ENCODE measurements at places on chromosomes 16 and 17.

DNA sequence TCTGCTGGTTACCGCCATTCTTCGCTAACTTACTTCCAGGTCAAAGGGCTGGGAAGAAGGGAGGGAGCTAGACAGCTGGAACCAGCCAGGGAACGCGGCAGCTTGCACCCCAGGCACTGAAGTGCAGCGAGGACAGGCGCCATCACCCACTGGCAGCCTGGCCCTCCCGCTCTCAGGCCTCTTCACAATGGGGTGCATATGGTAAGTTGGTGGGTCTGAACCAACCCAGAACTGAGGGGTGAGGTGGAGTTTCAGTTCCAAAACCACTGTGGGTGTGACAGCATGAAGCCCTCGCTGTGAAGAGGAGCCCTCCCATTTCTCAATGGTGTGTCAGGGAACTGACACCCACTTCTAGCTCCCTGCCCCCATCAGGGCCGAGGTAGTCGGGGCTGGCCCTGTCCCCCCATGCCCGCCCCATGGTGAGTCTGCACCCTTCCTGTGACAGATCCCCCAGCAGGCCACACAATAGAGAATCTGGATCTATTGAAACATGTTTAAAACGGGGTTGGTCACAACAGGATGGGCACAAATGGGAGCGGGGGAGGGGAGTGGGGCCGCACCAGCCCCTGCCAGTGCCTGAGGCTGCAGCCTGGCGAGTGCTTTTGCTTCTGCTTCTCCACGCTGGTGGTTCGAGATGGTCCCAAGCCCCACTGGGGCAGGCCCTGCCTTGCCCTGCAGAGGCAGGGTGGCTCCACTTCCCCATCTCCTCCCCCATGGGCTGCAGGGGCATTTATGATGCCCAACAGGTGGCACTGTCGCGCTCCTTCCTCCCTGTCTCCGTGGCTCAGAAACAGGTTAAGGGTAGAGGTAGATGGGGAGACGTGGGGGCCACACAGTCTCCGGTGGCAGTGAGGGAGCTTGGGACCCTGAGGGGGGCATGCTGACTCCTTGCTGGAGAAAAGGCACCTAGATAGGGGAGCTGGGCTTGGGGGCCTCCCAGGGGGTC is 2.3 kb downstream of the LIMD2 start:
- no peak for DNase-seq

DNA sequence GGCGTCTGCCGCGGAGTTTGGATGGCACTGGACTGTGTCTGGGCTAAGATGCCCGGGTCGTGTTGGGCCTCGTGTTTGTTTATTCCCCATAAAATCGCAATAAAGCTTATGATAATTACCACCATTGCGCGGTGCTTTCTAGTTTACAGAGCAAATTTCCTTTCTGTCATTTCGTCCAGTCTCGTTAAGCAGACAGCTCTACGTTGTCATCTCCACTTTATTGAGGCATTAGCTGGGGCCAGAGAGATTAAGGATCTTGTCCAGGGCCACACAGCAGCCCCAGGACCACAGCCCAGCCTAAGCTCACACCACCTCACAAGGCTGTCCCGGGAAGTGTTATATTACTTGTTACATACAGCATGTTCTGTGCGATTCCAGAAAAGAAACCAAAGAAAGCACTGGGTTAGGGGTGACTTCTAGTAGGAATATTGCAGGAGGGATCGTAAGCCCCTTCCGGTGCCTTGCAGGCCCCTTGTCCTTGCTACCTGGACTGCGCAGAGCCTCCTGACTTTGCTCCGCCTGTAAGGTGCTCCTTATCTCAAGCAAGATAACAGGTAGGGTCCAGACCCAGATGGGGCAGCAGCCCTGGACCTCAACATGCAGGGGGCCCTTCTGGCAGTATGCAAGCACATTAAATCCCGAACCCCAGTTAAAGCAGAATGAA is 6.3 kb downstream of the NOS2 start:
- no peak for DNase-seq

GRCh38 chr16:75402821-75403475 is 30.4 kb downstream of the CFDP1 start:
- DNase-seq, result no peak

DNA sequence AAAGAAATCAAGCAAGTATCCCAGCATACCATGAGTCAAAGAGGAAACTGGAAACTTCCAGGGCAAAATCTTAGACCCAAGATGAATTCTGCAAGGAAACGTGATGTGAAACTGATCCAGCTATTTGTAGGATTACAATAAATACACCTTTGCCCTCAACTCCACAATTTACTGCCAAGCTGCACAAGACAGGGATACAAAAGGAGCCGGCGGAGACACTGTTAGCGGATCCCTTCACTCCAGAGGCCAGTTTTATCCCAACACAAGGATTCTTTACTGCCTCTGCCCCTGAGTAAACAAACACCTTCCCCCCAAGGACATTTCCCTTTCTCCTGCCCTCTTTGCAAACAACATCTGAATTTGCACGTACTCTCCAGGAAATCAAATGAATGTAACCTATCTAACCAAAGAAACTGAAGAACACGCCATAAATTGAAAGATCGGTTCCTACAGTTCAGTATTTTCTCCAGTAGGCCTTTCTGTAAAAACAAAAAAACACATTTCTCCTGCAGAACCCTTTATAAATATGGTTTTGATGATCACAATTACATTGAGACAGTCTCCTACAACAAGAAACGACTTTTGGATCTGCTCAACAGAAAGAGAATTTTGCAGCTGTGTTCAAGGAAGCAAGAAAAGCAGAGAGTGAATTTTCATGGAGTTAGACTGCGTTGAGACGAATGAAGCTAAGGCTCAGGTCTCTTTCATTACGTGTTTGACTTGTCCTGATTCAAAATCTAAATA is 1.4 kb upstream of the CBX2 start:
- no peak for DNase-seq

- DNase-seq, result no peak
Observed at GRCh38 chr16:66189951-66190350, 176.5 kb upstream of the CDH5 start.

GRCh38 chr17:40451420-40451819 is 8.2 kb downstream of the IGFBP4 start:
- DNase-seq, result no peak

- DNase-seq, result no peak
Observed at GRCh38 chr16:89969741-89970410, 21.3 kb downstream of the DEF8 start.

DNA sequence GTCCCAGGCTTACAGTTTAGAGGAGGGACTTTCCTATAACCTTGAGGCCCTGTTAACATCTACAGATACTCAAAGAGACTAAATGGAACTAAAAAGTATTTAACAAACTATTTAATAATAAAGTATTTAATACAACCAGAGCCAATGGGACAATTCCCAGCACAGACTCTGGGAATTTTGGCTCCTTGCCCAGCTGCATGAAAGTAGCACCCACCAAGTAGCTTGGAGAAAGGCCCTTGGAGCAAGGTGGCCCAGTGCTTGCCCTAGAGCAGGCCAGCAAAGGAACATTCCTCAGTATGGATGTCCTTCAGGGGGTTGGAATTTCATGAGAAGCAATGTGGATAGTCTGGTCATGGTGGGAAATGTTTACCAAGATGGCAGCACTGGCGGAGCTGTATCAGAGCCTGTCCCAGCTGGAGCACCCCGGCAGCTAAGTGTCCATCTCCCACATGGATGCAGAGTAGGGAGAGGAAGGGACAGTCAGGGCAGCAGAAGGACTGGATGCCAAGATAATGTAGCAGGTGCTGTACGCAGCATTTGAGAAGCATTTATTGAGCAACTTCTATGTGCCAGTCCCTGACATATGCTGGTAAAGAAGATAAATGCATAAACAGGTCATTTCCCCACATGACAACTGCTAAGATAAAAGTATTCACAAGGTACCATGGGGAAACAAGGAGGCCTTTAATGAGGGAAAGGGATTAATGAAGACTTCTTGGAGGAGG is 5.2 kb upstream of the SMARCD2 start:
- no peak for DNase-seq

DNA sequence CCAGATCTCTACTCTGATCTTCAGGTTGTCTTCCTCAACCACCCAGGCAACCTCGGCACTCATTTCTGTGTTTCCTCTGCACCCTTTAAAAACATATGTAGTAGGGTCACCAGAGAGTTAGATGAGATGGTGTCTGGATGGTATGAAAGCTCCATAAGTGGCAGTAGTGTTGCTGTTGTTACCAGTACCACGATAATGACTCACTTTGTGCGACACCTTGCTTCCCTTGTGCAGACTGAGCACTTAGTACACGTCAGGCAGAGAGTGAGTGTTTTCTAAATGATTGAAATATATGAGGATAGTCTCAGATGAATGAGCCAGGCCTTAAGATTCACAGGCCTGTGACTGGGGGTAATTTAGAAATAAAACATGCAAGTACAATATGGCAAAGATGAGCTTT is 188.7 kb downstream of the MAF start:
- no peak for DNase-seq

GRCh38 chr17:3843935-3844516 is 2.0 kb downstream of the NCBP3 start:
- DNase-seq, result no peak

DNA sequence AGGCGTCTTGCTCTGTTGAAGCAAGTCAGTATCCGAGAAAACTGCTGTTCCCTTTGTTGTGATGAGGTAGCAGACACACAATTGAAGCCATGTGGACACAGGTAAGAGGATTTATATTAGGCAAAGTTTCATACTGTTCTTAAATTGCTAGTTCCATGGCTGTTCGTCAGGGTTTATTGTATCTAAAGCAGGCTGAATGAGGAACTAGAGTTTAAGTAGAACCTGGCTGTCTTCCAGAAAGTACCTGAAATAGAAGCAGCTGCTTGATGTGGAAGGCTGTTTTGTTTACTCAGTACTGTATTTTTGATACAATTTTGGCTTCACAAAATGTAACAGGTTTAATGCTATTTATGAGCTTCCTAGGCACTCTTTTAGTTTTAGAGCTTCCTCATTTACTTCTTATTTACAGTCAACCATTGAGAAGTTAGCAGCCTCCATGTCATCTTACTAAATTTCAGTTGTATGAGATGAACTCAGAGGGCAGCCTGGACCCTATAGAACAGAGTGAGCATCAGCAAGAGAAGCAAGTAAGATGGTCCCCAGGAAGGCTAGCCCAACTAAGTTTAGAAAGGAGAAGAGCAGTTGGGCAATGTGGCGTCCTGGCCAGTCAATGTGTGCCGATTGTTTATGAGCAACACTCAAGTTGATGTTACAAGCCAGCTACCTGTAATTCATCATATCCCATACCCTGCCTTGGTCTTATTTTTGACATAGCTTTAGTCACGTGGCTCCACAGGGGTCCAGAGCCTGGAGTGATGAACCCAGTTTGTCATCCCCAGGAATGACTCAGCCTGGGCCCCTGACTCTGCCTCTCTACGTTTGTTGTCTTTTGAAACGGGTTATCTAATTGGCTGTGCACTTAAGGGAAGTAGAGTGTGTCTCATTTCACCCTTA is 9.7 kb upstream of the ARL2BP start:
- DNase-seq, result no peak

DNA sequence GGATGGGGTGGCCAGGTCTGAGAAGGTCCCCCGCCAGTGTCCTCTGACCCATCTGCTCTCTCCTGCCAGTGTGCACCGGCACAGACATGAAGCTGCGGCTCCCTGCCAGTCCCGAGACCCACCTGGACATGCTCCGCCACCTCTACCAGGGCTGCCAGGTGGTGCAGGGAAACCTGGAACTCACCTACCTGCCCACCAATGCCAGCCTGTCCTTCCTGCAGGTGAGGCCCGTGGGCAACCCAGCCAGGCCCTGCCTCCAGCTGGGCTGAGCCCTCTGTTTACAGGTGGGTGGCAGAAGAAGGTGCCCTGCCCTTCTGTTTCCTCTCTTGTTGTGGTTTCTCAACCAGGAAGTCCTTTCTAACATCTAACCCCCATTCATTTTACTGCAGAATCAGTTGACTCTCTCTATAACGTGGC is 7.1 kb downstream of the ERBB2 start:
- DNase-seq, result no peak

DNA sequence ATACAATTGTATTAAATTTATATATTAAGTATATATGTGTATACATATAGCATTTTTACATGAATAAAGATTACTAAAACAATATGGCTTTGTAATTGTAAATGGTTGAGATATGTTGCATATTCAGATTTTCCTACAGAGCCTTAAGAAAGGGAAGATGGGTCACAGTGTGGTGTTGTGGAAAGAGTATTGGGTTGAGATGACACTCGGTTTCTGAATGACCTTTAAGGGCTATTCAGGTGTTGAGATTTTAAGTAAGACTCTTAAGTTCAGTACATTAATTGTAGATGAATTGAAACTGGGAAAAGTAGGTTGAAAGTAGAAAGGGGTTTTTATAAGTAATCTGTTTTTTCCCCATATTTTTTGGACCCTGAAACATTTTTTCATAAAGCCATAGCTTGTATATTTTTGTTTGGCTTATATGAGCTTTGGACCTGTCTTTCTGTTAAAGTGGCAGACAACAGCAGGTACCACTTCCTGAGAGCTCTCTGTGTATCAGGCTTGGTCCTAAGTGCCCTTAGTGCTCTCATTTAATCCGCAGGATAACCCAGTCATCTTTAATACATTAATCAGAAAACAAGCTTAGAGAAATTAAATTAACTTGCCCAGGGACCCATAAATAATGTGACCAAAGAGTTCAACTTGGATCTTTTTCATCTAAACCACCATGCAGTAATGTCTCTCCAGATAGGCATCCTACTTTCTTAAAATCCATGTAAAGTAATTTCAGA is 48.5 kb upstream of the MRC2 start:
- no peak for DNase-seq

GRCh38 chr17:45256114-45256966 is 5.6 kb downstream of the SPATA32 start:
- DNase-seq, result no peak

- DNase-seq, result no peak
Observed at GRCh38 chr16:4651827-4652226, 27.2 kb downstream of the MGRN1 start.

- DNase-seq, result no peak
Observed at GRCh38 chr17:38419508-38419981, 8.7 kb upstream of the ARHGAP23 start.

DNA sequence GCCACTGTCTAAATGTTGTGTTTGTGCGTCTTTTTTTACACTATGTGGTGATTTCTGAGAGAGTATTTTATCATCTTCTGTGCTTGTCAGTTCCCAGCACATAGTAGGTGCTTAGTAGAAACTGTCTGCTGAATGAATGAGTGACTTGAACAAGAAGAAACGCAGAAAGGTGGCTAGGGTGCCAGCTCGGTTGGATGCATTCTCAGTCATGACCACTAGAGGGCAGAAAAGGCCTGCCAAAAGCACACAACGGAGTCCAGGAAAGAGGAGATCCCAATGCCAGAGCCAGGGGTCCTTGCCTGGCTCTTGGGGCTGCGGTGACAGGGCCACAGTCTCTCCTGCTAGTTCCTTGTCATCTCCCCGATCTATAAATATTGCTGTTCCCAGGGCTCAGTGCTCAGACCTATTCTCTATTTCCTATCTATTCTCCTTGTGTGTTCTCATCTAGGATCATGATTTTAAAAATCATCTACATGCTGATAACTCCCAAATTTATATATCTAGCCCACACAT is 57.3 kb upstream of the CCL1 start:
- DNase-seq, result peak; percentile 71

DNA sequence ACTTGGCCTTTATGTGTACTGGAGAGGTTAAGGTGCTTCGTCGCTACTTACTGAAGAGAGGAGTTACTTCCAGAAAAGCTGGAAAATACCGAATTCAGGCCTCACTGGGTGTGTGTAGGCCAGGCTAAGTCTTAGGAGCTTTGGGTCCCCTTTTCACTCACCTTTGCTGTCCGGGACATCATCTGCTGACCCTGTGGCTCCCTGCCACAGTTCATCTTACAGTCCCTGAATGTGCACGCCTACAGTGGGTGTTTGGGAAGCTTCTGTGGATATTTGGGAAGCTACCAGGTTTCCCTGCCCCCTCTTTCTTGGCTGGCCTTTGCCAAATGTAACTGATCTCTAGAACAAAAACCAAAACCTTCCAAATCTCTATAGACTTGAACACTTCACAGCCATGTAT is 51.4 kb downstream of the ELAC2 start:
- no peak for DNase-seq

GRCh38 chr16:50279504-50279865 is 13.1 kb downstream of the ADCY7 start:
- no peak for DNase-seq
